ENCODE measurements at places on chromosomes 11 and 22.
A peak's percentile ranks its signal among the peaks of the same experiment; 100 is the strongest.

GRCh38 chr11:36046932-36047331 is 103.1 kb downstream of the LDLRAD3 start:
- no peak for DNase-seq

- DNase-seq, result no peak
Measured at GRCh38 chr11:15625691-15626090, 511.0 kb downstream of the INSC start.

DNA sequence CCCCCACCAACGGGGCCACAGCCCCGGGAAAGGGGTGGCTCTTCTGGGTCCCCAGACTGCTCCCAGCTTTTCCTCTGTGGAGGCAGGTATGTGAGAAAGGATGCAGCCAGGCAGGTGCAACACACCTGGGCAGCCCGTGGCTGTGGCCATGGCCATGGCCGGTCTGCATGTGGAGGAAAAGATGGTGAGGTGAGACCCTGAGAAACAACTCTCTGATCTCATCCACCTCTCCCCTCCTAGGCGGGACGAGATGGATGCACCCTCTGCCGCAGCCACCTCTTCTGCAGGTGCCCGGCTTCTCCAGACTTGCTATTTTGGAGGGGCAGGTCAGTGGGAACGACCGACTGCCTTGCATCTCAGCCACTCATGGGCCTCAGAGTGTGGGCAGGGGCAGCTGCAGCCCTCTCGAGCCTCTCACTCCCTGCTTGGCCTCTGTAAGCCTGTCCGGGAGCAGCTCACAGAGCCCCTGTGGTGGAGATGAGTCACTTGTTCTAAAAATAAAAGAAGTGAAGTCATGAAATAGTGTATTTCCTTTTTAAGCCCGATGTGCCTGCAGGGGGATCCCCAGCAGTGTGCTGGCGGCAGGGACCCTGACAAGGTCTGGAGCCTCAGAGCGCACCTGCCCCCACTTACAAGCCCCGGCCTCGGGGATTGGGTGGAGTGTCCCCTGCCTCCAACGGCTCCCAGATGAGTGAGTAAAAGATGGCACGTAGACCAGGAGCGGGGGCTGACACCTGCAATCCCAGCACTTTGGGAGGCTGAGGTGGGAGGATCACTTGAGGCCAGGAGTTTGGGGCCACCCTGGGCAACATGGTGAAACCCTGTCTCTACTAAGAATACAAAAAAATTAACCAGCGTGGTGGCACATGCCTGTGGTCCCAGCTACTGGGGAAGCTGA is 10.7 kb downstream of the SMIM38 start:
- DNase-seq, result peak; percentile 79

DNA sequence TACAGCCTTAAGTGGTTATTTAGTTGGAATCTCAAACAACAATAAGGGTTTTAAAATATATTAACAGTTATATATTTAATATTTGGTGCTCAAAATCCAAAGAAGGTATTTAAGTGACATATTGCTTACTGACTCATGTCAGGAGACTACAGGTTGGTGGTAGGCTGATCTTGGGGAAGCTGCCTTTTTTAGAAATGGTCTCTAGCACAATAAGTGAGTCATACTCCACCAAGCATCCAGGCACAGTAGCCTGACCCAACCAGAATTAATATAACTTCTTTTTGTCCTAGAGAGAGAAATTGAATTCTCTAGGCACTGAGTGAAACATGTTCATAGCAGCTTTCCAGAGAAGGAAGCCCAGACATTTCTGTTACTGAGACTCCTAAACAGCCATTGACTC is 868.5 kb upstream of the TENM4 start:
- DNase-seq, result no peak
